Globus pallidus (tissue), 1 donor: ENCODE measurements at places on chromosomes 1 and 21.

GRCh38 chr1:76786222-76786621 is 81.1 kb upstream of the ST6GALNAC5 start:
- no peak for DNase-seq

- no peak for DNase-seq
Measured at GRCh38 chr1:207388721-207389120, 65.4 kb upstream of the CR2 start.

DNA sequence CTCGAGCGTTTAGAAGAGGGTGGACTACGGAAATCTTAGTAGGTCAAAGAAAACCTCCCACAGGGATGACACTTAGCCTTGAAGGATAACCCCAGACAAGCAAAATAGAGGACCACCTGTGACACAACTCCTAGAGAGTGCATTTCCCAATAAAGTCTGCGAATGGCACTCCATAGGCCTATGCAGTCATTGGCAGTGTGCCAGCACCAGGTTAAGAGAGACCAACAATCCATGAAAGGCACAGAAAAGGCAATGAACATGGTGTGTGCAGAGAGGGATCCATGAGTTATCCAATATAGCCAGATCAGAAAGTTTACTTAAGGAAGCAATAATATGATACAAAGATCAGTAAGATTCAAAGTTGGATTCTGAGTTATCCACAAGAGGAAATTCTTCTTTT is 45.2 kb upstream of the FMO2 start:
- no peak for DNase-seq

GRCh38 chr1:221987860-221988520 is 246.1 kb upstream of the DUSP10 start:
- no peak for DNase-seq

- no peak for DNase-seq
Measured at GRCh38 chr1:247357781-247358211, 26.1 kb upstream of the ZNF496 start.

GRCh38 chr1:67717876-67718275 is 32.9 kb downstream of the GADD45A start:
- DNase-seq = no peak

- no peak for DNase-seq
Measured at GRCh38 chr1:6435129-6435528, 10.6 kb downstream of the ESPN start.

- DNase-seq = no peak
Measured at GRCh38 chr1:180636138-180636537, 4.3 kb downstream of the XPR1 start.

DNA sequence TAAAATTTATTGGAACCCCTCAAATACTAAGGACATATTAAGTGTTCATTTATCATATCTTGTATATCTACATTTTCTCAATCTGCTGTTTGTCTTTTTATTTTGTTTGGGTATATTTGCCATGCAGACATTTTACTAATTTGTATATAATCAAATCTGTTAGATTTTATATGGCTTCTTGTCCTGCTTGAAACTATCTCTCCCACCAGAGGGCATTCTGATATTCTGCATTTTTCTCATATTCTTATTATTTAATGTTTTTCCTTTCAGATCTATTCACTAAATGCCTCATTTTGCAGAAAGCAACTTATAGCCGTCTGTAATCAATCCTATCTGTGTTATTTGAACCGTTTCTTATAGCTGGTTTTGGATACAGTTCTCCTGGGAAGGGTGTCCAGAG is 745.5 kb downstream of the LRRIQ3 start:
- DNase-seq = no peak

GRCh38 chr1:243411472-243411871 is 155.6 kb downstream of the SDCCAG8 start:
- DNase-seq = no peak

- DNase-seq = no peak
Measured at GRCh38 chr1:95169548-95169947, 52.4 kb downstream of the TLCD4 start.

GRCh38 chr1:117795190-117795589 is 134.2 kb downstream of the GDAP2 start:
- no peak for DNase-seq

- DNase-seq = no peak
Measured at GRCh38 chr1:203057911-203058675, 27.7 kb downstream of the MYOG start.

- DNase-seq = no peak
Measured at GRCh38 chr1:12511516-12512468, 106.2 kb downstream of the DHRS3 start.

GRCh38 chr1:17558541-17558940 is 19.0 kb downstream of the ARHGEF10L start:
- no peak for DNase-seq

DNA sequence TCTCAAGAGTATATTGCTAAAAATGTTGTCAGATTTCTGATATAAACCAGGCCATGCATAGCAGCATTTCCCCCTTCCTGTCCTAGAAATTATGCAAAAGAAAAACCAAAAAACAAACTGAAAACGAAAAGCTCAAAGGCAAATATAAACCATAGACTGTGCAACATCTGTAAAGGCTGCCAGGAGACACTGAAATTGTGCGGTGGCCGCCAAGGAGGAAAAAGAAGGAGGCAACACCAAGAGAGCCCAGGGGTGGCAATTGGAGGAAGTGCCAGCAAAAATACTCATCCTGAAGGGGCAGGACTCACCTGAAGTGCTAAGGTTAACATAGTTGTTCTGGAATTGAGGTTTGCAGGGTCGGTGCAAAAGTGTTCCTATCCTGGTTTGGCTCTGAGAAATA is 92.0 kb downstream of the RWDD3 start:
- no peak for DNase-seq

DNA sequence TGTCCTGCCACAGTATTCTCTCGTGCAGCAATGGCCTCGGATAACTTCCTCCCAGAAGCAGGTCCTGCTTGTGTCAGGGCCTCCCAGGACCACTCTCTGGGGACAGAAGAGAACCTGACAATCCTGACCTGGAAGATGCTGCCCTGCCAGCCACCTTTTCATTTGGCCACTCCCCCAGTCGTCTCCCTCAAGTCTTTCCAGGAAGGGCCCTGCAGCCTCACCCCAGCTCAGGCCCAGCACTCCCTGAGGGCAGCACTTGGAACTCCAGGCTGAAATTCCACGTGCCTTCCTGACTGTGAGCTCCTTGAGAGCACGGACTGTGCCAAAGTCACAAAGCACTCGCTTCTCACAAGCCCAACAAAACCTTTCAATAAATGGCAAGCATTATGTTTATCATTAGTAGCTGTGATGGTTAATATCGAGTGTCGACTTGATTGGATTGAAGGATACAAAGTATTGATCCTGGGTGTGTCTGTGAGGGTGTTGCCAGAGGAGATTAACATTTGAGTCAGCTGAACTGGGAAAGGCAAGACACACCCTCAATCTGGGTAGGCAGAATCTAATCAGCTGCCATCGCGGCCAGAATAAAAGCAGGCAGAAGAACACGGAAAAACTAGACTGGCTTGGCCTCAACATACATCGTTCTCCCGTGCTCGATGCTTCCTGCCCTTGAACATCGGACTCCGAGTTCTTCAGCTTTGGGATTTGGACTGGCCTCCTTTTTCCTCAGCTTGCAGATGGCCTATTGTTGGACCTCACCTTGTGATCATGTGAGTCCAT is 2.3 kb upstream of the CLEC20A start:
- DNase-seq = no peak

GRCh38 chr1:151373196-151373595 is 691 bp upstream of the SELENBP1 start:
- no peak for DNase-seq

DNA sequence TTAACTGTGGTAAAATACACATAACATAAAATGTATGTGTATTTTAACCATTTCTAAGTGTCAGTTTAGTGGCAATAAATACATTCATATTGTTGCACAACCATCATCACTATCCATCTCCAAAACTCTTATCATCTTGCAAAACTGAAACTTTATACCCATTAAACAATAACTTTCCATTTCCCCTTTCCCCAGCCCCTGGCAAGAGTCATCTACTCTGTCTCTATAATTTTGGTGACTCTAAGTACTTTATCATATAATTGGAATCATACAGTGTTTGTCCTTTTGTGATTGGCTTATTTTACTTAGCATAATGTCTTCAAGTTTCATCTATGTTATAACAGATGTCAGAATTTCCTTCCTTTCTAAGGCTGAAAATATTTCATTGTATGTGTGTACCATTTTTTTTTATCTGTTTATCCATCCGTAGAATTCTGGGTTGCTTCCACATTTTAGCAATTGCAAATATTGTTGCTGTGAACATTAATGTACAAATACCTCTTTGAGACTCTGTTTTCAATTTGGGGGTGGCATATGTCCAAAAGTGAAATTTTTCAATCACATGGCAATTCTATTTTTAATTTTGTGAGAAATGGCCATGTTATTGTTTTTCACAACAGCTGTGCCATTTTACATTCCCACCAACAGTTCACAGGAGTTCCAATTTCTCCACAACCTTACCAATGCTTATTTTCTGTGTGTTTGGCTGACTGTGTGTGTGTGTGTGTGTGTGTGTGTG is 153.9 kb upstream of the GORAB start:
- no peak for DNase-seq

- DNase-seq = no peak
Measured at GRCh38 chr21:39094847-39095579, 88.2 kb downstream of the PSMG1 start.

DNA sequence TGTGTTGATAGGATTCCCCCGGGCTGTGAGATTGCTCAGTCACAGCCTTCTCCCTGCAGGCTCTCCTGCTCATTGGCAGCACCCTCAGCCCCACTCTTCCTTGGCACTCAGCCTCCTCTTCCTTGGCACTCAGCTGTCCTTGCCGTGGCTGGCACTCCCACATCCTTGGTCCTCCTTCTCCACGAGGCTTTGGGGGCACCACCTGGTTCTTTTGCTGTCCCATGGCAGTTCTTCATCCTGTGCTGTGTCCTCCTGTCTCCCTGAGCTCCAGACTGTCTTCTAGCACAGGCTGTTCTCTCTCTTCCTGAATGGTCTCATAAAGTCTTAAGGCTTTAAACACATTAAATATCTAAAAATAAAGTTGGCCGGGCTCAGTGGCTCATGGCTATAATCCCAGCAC is 27.0 kb downstream of the PKNOX1 start:
- peak; percentile 19 for DNase-seq

DNA sequence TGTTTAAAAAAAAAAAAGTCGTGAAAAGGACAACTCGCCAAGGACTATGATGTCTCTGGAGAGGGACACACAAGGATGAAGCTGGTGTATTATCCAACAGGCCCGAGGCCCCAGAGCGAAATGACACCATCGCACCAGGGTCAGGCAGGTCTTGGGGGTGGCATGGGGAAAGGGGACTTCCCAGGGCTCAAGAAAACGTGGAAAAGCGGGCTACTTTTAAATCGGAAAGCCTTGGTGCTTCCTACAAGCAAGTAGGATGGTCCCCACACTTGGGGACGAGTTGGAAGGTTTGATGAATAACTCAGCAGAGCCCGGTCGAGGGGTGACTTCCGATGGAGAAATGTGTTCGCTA is 505 bp upstream of the GNPAT start:
- DNase-seq = no peak

GRCh38 chr1:229582011-229582694 is 23.6 kb upstream of the ABCB10 start:
- peak; percentile 47 for DNase-seq

- no peak for DNase-seq
Measured at GRCh38 chr1:33346927-33347649, 26.2 kb upstream of the A3GALT2 start.

- DNase-seq = peak; percentile 60
Measured at GRCh38 chr1:145425436-145426029, at the start of gene NBPF20. Gene NBPF20 (minus strand): TSS chr1:145425603. CDS start chr1:145405272, 20,331 bp downstream.

- no peak for DNase-seq
Measured at GRCh38 chr21:36422279-36423098, 37.3 kb downstream of the CHAF1B start.

GRCh38 chr1:201126832-201127754 is at the start of gene ASCL5:
Gene ASCL5 (minus strand): TSS chr1:201127184. CDS start chr1:201115372, 11,812 bp downstream.
- DNase-seq = no peak

DNA sequence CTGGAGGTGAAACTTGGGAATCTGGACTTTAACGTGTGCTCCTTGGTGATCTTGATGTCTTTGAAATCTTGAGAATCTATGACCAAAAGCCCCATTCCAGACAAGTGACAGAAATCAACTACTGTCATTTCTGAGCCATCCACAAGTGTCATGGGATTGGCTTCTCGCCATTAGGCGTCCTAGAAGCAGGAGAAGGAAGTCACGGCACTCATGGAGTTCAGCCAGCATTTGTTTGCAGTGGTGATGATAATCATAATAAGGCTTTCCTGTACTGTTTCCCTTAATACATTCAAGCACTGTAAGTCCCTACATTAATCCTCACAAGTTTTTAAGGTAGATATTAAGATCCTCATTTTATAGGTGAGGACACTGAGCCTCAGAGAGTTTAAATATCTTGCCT is 11.9 kb downstream of the F5 start:
- DNase-seq = no peak

- DNase-seq = peak; percentile 57
Measured at GRCh38 chr1:12556368-12556930, 61.6 kb downstream of the DHRS3 start.

DNA sequence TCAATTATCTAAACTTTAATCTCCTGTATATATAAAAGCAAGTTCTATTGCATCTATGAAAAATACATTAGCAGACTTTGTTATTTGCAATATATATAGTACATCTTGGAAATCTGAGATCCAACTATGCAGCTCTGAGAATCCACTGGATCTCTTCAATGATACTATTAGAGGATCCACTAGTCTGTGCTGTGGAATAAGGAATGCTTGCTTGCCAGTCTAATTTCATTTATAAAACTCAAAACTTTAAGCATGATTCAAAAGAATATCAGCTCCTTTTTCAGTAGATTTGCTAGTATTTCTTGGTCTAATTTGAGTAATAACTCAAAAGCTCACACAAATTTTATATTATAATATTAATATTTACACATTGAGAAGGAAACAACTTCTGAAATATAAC is 115.1 kb downstream of the SPATA6 start:
- peak; percentile 3 for DNase-seq

- no peak for DNase-seq
Measured at GRCh38 chr21:9755611-9756010, 765.8 kb upstream of the TPTE start.

- DNase-seq = no peak
Measured at GRCh38 chr1:239527051-239527693, 140.8 kb downstream of the CHRM3 start.

- DNase-seq = no peak
Measured at GRCh38 chr1:224267925-224268324, 62.0 kb downstream of the NVL start.

GRCh38 chr1:241624935-241625334 is 15.2 kb downstream of the CHML start:
- DNase-seq = no peak

GRCh38 chr21:31670070-31670469 is 10.6 kb downstream of the SOD1 start:
- no peak for DNase-seq
